Iris pigment epithelial cell (primary cell): ENCODE measurements at places on chromosomes 7 and 10.

- DNase-seq, result peak; percentile 44
These were observed 291.3 kb downstream of the PTEN start for GRCh38 chr10:88154596-88155250.

GRCh38 chr10:119973281-119973680, 80.8 kb downstream of the SEC23IP start:
- DNase-seq, result peak; percentile 6

- no peak for DNase-seq
These were observed 2.8 kb upstream of the ARMC3 start for GRCh38 chr10:22925088-22925487.

- no peak for DNase-seq
These were observed 14.8 kb downstream of the SRRM3 start for GRCh38 chr7:76216381-76217082.

DNA sequence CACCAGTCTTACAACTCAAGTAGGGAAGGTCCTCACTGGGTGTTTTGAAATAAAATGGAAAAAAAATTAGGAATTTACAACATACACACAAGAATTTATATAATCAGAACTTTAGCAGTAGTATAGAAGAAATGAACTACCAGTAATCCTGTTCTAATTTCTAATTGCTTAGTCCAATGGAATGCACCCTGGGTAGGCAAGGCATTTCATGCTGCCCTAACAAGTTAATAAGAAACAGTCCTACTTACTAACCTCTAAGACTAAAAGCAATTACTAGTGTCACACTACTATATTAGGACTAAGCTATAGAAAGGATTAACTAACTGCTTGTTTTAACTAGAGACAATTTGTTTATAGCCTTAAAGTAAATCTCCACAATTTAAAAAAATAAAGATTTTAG, 158.1 kb downstream of the BTAF1 start:
- no peak for DNase-seq

DNA sequence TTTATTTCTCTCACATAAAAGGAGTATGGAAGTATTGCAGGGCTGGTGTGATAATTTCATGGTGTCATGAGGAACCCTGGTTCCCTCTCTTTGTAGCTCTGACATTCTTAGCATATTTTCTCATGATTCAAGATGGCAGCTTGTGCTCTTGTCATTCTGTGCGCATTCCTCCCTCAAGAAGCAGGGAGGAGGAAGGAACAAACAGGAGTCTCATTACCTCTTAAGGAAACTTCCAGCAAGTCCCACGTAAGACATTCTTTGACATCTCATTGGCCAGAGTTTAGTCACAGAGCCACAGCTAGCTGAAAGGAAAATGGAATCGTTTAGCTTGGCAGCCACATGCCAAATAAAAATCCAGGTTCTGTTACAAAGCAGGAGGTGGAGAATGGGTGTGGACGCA, 546.8 kb downstream of the LRMDA start:
- no peak for DNase-seq

GRCh38 chr10:110214371-110214826, 7.0 kb downstream of the MXI1 start:
- no peak for DNase-seq

GRCh38 chr10:11610166-11610825, 1.2 kb downstream of the USP6NL start:
- DNase-seq, result no peak

- DNase-seq, result no peak
These were observed 18.7 kb upstream of the ST7 start for GRCh38 chr7:116934580-116934979.

GRCh38 chr10:72720814-72721660, 29.1 kb downstream of the MCU start:
- DNase-seq, result peak; percentile 60

DNA sequence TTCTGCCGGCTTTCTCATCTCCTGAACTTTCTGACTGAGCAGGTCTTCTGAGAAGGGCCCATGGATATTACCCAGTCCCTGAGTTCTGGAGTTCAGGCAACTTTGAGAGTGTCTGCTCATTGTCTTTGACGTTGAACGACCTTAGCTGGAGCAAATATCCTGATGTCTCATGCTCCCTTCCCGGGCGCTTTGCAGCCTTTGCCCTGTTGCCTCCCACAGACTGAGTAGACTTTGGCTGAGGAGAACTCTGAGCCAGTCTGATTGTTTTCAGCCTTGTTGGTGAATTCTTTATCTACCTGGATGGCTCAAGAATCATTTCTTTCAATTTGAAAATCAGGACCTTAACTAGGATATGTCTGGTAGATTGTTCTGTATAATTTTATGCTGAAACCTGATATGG, 353.7 kb downstream of the GLRX3 start:
- no peak for DNase-seq

DNA sequence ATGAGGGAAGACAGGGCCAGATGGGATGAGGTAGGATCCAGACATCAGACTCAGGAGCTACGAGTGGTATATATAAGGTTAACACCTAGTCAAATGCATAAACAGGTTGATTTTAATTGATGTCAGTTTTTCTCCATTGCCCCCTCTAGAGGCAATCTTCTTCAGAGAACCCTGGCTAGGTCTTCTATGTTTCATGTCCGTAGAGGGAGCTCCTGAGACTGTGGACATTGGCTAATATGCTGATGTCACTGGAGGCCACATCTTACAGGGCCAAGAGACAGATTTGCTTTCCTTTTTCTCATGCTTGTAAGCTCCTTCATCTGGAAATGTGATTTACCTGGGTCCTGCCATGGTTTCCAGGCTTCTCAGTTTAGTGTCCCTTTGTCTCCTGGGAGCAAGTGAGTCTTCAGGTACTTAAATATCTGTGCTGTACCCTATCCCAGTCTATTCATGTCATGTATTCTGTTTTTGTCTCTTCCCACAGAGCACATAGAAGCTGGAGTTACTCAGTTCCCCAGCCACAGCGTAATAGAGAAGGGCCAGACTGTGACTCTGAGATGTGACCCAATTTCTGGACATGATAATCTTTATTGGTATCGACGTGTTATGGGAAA, 161.6 kb upstream of the PRSS1 start:
- peak; percentile 92 for DNase-seq

GRCh38 chr10:112797855-112798254, 152.2 kb upstream of the TCF7L2 start:
- DNase-seq, result no peak

DNA sequence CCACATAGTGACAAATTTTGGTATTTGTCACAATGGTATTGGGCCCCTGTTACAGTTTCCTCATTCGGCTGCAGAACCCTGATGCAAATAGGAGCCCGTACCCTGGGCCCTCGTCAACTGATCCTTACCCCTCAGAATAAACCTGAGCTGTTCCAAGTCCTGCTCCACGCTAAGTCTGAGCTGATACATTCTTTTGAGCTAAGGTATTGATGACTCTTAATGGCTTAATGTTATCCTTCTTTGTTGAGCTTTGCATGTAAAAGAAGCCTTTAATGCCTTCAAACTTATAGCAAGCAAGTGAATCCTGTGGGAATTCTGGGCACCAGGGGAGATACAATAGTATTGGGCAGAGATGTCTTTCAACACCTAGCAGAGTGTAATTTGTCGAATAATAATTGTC, 31.8 kb downstream of the GATA3 start:
- DNase-seq, result no peak

DNA sequence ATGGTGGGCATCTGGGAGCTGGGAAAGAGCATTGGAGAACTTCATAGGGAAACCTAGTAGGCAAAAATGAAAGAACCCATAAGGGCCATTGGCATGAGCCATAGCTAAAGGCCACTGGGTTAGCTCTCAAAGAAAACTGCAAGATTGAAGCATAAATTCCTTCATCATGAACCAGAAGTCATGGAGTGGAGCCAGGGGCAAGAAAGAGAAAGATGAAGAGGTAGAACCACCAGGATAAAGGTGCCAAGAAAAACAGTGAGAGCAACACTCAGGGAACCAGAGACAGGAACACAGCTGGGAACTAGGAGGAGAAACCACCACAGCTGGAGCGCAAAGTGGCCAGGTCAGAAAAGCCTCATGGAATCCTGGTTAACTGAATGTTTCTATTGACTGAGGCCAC, 11.5 kb upstream of the SGMS1 start:
- peak; percentile 88 for DNase-seq

DNA sequence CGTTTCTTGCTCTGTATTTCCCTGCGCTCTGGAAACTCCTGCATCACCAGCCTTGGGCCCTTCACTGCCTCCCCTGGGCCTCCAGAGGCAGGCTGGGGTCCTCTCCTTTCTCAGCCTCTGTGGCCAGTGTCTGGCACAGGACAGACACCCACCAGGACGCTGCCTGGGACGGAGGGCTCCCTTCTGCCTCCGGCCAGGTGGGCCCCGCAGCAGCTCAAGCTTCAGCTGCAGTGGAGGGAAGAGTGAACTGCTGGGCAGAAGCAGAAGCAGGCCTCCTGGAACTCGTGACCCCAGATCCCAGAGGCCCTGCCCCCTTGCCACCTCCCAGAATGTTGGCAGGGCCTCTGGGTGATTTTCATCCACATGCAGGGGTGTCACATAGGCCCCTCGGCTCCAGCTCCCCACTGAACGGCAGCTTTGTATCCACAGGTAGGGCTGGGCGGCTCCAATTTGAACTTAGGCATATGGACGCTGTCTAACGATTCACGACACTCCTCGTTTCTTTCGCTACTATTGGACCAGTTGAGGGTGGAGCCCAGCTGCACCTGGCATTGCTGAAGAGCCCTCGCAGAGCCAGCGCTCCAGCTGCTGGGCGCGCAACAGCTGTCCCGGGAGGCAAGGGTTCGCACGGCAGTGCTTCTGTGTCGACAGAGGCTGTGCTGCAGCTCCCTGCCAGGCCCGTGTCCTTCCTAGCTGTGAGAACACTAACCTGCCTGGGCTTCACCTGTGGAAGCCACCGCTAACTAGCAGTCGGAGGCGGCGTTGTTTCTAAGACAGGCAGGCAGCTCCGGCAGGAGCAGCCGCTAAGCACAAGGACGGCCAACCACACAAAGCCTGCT, 18.4 kb upstream of the GPR146 start:
- DNase-seq, result no peak

DNA sequence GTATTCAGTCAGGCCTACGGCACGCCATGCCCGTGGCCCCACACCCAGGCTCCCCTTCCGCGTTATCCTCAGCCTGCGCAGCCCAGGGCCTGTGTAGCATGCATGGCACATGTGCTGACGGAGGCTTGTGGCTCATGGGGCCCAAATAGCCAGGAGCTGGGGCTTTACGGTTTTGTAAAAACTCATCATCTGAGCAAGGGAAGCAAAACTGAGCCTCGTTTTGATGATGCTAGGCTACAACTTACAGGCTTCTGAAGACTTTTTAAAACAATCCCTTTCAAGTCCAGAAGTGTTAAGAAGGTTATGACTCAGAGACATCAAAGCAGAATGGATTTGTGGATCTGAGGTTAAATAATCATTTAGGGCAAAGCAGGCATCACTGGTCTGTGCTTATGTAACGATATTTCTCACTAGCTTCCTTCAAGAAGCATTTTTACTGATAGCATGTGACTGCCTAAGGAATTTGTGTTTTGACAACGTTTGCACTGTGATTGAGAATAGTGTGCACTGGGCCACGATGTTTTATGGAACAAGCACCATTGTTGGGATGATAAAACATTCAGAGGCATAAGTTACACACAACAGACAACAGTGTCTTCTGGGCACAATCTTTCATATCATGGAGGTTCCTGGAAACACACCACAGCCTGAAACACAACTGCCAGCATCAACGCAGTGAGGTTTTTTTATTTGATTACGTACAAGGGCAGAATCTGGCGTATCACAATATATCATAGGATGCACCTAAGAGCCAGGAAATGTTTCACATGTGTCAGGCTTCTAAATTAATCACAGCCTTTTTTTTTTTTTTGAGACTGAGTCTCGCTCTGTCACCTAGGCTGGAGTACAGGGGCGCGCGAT, 274.3 kb downstream of the CCDC3 start:
- DNase-seq, result peak; percentile 59

DNA sequence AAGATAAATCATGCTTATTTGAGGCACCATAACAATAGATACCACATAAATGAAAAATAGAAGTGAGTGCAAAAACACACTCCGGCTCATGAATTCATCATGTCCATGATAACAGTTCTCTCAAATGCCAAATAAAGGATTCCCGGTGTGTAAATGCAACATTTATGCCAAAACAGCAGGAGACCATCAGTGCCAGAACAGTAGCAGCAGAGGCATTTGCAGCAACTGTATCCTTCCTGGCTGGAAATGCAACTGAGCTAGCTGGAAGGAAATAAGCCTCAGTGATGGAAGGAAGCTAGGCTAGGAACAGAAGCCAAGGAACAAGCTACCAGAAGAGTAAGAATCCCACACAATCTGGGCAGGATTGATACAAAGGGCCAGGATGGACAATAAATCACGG, 79.9 kb upstream of the THSD7A start:
- DNase-seq, result no peak

- peak; percentile 16 for DNase-seq
These were observed 34.3 kb upstream of the PHF14 start for GRCh38 chr7:10939237-10939910.

- peak; percentile 57 for DNase-seq
These were observed 285.9 kb downstream of the KLF6 start for GRCh38 chr10:3499120-3499519.

- DNase-seq, result no peak
These were observed 61.8 kb upstream of the LRRC18 start for GRCh38 chr10:49001402-49001801.

DNA sequence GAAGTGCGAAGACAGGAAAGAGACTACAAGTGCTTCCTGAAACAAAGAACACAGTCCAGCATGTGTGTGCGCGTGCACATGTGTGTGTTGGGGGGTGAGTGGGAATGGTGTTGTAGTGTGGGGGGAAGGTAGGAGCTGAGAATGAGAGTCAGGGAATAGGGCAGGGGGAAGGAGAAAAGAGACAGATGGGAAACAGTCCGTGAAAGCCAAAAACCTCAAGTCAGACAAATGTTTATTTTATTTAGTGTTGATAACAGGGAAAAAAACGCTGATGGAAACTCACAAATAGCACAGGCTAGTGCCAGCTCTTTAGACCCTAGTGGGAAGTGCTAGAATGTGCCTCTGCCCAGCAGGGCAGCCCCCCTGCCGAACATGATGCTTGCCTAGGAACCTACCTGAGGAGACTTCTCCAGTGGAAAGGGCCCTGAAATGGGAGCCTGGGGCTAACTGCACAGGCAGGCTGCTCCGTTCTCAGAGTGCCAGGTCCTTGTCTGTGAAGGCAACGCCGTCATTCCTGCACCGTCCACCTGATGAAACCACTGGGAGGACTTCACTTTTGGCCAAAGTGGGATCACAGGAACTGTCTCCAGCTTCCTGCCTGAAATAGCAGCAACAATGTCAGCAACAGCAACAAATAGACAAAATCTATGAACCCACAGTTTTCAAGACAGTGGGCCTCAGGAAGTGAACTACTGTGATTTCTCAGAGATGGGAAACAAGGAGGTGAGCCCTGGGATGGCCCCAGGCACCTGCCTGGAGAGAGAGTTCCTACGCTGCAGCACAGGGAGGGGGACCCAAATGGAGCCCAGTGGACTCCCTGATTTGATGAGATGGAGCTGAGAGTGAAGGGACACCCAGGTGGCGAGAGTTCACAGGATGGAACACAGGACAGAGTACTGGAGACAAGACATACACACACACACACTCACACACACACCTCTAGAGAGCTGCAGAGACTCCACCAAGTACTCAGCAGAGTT, 379.7 kb downstream of the RPS24 start:
- no peak for DNase-seq

- DNase-seq, result no peak
These were observed 145.7 kb downstream of the C10orf105 start for GRCh38 chr10:71573562-71574518.

GRCh38 chr10:58016614-58017013, 251.1 kb downstream of the IPMK start:
- DNase-seq, result no peak

GRCh38 chr10:122148876-122149560, 122.1 kb upstream of the BTBD16 start:
- no peak for DNase-seq

- no peak for DNase-seq
These were observed 14.8 kb downstream of the GRIFIN start for GRCh38 chr7:2461268-2462026.
